ENCODE measurements at places on chromosomes 2 and 18. TPM values are rescaled to one million over a fixed set of nuclear protein-coding genes. Genes with fewer than 3 reads are reported as not detected.
A peak's percentile ranks its signal among the peaks of the same experiment; 100 is the strongest.

The SAG gene
- 1.4 TPM for total RNA-seq

The BCL11A gene
- 22.4 TPM for total RNA-seq

The NETO1 gene
- total RNA-seq: not detected

The IKZF2 gene
- 5.6 TPM for total RNA-seq

The HNMT gene
- 10.2 TPM for total RNA-seq

The THSD7B gene
- total RNA-seq: 0.23 TPM

The MPV17 gene
- 92.6 TPM for total RNA-seq

DNA sequence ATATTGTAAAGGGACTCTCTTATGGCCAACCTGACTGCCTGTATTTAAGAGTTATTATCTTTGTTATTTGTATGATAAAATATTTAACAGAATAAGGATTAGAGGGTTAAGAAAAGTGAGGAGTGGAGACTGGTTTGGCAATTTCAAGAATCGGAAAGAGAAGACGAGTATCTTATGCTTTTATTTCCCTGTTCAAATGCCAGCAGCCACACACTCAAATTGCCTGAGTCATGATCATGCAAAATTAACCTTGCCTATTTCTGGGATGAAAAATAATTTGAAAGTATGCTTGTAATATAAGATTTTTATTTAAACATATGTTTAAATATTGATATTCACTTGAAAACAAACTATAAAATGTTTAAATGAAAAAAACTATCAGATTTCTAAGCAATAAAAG is 188.6 kb downstream of the CD226 start:
- DNase-seq: no peak

GRCh38 chr2:236452238-236452637 is 117.4 kb upstream of the ACKR3 start:
- DNase-seq: no peak

DNA sequence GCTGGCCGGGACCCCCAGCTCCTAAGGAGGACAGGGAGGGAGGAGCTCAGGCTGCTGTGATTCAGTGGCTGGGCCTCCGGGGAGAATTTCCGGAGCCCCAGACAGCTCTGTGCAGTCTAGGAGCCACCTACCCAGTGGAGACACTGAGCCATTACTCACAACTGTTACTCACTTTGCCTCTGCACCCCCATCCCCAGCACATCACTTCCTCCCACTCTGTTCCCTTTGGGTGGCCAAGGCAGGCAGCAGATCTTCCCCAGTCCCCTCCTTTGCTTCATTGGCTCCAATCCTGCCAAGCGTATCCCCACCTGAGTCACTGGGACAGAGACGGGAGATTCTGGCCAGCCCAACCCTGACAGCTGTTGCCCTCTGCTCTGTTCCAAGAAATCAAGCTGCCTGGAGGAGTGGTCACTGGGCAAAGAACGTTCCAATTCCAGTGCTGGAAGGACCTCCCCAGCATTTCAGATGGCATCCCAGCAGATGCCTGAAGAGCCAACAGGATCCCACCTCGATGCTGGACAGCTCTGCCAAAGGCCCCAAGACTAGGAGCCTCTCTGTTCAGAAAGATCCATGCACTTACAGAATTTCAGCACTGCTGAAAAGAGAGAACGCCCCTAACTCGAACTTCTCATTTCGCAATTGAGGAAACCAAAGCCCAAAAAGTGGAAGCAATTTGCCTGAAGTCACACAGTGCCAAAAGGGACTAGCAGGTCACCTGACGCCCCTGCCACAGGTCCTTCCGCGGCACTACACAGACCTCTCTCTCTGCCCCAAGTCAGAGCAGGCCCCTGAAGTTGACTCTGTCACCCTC is 68.3 kb downstream of the TNS1 start:
- peak; percentile 67 for DNase-seq

DNA sequence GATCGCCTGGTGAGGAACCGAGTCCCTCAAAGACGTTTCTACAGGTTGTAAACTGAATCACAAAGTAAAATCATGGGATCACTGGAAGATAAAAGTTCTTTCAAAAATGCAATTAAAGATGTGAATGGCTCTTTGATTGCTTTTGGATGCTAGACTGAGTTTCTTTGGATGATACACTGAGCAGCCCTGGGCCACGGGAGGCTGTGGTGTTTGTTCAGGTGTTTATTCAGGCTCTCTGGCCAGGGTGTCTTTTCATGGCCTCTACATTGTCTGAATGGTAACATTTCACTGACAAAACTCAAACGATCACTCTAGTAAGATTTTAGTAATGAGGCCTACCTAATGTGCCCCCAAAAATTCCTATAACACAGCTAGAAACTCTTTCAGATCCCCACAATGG is 48.4 kb upstream of the SPATS2L start:
- no peak for DNase-seq

GRCh38 chr2:241540401-241540770 is 18.2 kb upstream of the BOK start:
- no peak for DNase-seq

- no peak for DNase-seq
Observed at GRCh38 chr2:14072338-14072737, 560.2 kb upstream of the LRATD1 start.

DNA sequence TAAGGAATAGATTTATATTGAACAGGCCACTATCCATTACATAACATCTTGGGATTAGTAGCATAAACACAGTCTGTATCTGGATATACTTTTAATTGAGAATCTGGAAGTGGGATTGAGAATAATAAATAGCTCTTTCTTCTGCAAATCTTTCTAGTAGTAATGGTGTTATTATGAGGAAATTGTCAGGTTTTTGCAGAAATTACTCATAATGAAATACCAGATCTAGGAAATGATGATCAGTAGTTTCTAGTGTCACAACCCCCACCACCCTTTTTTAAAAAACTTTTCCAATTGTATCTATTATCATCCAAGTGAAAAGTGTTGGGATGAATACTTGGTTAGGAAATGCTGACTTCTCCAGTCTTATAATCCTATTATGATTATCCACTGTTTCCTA is 18.7 kb downstream of the NBEAL1 start:
- no peak for DNase-seq

DNA sequence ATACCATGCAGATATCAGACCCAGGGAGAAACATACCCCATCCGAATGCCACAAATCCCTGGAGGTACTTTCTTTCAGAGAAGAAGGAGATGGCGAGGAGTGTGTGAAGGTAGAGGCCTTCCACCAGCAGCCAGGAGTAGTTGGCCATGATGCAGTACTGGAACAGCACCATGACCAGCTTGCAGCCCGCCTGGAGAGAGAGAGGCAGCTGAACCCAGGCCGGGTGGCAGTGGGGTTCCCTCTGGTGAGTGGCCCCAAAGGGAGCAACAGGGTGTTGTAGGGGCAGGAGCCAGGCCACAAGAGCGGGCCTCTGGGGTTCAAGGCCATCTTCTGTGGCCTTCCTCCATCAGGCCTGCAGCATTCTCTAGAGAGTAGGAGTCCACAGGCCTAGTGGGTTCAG is 30.2 kb downstream of the TMEM37 start:
- DNase-seq: peak; percentile 11

- no peak for DNase-seq
Observed at GRCh38 chr2:46259777-46260168, 37.4 kb upstream of the EPAS1 start.

- DNase-seq: no peak
Observed at GRCh38 chr2:140308706-140309105, 1528.5 kb upstream of the NXPH2 start.

GRCh38 chr2:42328148-42328833 is 32.7 kb downstream of the COX7A2L start:
- DNase-seq: no peak

DNA sequence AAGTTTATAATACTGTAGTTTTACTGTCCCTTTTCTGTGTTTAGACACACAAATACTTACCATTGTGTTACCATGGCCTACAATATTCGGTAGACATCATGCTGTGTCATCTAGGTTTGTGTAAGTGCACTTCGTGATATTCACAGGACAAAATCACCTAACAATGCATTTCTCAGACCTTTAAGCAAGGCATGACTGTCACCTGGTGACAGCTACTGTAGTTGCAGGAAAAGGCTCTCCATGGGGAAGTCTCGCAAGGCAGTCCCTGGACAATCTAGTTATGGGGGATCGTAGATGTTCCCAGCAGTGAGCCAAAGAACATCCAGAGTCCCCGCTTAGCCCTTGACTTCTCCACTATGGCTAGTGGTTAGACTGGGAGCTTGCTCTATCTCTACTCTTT is 73.1 kb downstream of the EIF2AK3 start:
- DNase-seq: no peak

DNA sequence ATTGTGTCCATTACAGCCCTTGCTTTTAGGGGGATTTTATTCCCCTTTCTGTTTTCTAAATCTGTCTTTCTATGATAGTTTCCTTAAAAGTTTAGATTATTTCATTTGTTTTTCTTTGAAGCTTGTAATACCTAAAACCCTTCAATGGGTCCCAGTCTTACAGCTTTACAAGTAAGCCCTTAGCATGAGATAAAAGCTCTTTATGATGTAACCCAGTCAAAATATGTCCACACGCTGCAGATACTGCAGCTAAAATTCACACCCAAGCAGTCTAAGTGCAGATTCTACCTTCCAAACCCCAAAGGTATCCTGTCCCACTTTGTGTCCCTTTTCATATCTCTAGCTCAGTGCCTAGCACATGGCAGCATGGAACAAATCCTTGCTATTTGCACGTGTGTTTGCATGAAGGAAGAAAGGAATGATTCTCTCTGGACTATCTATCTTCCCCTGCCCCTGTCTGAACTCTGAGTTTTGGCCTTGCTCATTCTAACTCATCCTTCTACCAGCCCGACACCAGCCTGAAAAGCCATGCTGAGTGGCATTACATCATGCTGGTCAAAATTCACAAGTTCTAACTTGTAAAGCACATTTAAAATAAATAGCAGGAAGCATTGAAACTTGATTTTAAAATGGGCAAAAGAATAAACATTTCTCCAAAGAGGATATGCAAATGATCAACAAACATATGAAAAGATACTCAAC is 623.2 kb downstream of the IRS1 start:
- no peak for DNase-seq
